ENCODE measurements at places on chromosomes 5 and 9. TPM values are rescaled to one million over a fixed set of nuclear protein-coding genes. Genes with fewer than 3 reads are reported as not detected.

TNFSF8 gene
- total RNA-seq = 54.2 TPM

EFCAB9 gene
- total RNA-seq = not detected

SNCAIP gene
- not detected for total RNA-seq

PDLIM7 gene
- 51.6 TPM for total RNA-seq

FYB1 gene
- 358 TPM for total RNA-seq

DNA sequence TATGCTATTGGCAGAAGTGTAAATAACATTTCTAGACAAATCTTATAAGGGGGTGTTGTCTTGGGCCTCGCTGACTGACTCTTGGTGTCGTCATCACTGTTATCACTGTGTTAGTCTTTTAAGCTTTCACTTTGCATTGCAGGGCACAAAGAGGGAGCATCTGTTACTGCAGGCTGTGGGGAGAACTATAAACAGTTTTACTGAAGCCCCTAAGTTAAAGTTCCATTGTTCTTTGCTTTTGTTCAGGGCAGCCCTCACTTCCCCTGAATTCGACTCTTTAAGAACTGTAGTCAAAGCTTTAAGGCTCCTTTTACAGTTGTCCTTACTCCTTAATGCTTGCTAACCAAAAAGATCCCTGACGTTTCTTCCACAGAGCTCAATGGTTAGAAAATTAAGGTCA, 605.0 kb downstream of the RAB3C start:
- H3K27me3 ChIP-seq = peaks cover 41% of the 10 kb centered on the region
- no peak overlapping the region for H3K27ac ChIP-seq
- H3K4me3 ChIP-seq = no peak overlapping the region
- peaks cover 4% of the 10 kb centered on the region for H3K4me1 ChIP-seq
- no peak for DNase-seq
- no peaks in the 10 kb centered on the region for H3K36me3 ChIP-seq

DNA sequence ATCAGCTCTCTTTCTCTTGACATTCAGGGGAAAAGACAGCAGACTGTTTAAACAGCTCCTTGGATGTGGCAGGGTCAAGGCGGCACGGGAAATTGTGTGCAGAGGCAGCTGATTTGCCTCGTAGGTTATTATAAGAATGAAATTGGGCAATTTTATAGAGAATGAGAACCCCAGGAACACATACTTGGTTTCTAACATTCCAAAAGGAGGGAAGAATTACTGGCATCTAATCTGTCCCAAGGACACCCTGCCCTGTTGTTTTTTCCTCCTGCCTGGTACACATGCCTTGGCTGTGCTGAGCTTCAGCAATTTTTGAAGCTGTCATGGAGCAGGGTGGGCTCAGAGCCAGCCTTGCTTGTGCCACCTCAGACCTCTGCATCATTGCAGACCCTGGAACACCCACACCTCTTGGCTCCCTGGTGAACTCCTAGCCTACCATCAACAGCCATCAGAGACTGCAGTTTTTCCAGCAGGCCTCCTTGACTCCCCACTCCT, 143.6 kb downstream of the BOD1 start:
- peaks cover 2% of the 10 kb centered on the region for H3K27me3 ChIP-seq
- H3K36me3 ChIP-seq = no peaks in the 10 kb centered on the region
- H3K4me1 ChIP-seq = no peaks in the 10 kb centered on the region
- H3K27ac ChIP-seq = no peak overlapping the region
- H3K4me3 ChIP-seq = no peak overlapping the region
- no peak for DNase-seq

- H3K27ac ChIP-seq = no peak overlapping the region
- peaks cover 28% of the 10 kb centered on the region for H3K4me1 ChIP-seq
- DNase-seq = no peak
- peaks cover 18% of the 10 kb centered on the region for H3K36me3 ChIP-seq
- H3K4me3 ChIP-seq = no peak overlapping the region
Observed at GRCh38 chr9:89542401-89543021, 44.6 kb upstream of the SEMA4D start.

DNA sequence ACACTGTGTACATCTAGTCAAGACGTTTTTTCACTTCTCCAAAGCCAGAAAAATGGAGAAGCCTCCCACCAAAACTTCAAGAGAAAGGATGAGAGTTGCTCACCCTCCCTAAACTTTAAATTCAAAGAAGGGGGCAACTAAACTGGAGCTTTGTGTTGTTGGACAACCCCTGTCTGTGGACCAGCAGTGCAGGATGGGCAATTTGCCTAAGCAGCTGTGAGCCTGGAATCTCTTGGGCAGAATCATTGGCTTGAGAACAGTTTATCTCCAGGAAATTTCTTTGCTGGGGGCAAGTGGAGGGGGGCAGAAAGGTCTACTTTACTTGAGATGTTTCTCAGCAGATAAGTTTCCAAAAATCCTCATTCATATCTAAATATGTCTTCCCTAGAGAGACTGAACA, 151.8 kb downstream of the MUSK start:
- no peaks in the 10 kb centered on the region for H3K27me3 ChIP-seq
- H3K4me3 ChIP-seq = no peak overlapping the region
- DNase-seq = no peak
- no peaks in the 10 kb centered on the region for H3K4me1 ChIP-seq
- no peak overlapping the region for H3K27ac ChIP-seq

- no peak overlapping the region for H3K4me3 ChIP-seq
- H3K36me3 ChIP-seq = no peaks in the 10 kb centered on the region
- no peaks in the 10 kb centered on the region for H3K4me1 ChIP-seq
Observed at GRCh38 chr5:167671176-167671575, 620.3 kb upstream of the WWC1 start.

DNA sequence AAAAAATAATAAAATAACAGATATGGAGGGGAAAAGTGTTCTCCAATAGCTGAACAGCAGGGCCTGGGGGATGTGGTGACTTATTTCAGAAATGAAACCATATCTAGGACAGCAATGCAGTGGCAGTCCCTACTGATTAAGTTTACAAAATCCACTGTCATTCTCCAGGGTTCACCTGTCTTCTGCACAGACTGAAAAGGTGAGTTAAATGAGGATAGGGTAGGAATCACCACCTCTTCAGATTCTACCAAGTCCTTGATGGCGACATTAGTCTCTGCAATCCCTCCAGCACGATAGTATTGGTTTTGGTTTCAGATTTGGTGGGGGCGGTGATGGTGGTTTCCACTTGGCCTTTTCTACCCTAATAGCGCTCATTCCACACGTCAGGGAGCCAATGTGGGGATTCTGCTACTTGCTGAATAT, 32.3 kb upstream of the NPM1 start:
- H3K4me1 ChIP-seq = peaks cover 11% of the 10 kb centered on the region
- H3K36me3 ChIP-seq = no peaks in the 10 kb centered on the region
- peak overlapping the region; percentile 5 for H3K4me3 ChIP-seq
- peaks cover 8% of the 10 kb centered on the region for H3K27me3 ChIP-seq

- no peak overlapping the region for H3K27ac ChIP-seq
- no peaks in the 10 kb centered on the region for H3K4me1 ChIP-seq
- no peaks in the 10 kb centered on the region for H3K27me3 ChIP-seq
- H3K4me3 ChIP-seq = no peak overlapping the region
Observed at GRCh38 chr5:137036640-137037039, 462.5 kb downstream of the SPOCK1 start.

GRCh38 chr5:129244478-129244877, 149.9 kb downstream of the ISOC1 start:
- no peaks in the 10 kb centered on the region for H3K27me3 ChIP-seq
- DNase-seq = no peak
- H3K36me3 ChIP-seq = no peaks in the 10 kb centered on the region
- no peak overlapping the region for H3K4me3 ChIP-seq

GRCh38 chr5:24059006-24059405, 551.6 kb downstream of the PRDM9 start:
- H3K4me1 ChIP-seq = no peaks in the 10 kb centered on the region
- DNase-seq = no peak
- no peaks in the 10 kb centered on the region for H3K27me3 ChIP-seq
- no peaks in the 10 kb centered on the region for H3K36me3 ChIP-seq
- no peak overlapping the region for H3K27ac ChIP-seq

DNA sequence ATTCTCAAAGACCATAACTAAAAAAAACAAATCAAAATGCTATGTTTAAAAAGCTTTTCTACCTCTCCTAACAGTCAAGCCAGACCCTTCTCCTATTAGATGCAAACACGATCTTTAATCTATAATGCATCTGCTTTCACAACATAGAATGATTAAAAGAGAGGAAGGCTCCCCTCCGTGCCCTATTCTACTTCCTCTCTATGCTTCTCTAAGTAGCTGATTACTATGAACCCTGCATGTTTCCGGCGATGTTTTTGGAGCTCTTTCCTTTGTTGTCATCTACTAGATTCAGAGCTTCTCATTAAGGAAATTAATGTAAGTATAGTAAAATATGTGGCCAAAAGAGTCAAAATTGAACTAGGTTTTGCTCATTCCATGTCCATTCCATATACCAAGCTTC, 29.2 kb upstream of the CEP120 start:
- H3K27me3 ChIP-seq = no peaks in the 10 kb centered on the region
- no peak overlapping the region for H3K27ac ChIP-seq
- DNase-seq = no peak
- H3K36me3 ChIP-seq = no peaks in the 10 kb centered on the region
- no peak overlapping the region for H3K4me3 ChIP-seq
- peaks cover 8% of the 10 kb centered on the region for H3K4me1 ChIP-seq

GRCh38 chr5:17951392-17952169, 317.3 kb downstream of the TAF11L14 start:
- no peaks in the 10 kb centered on the region for H3K27me3 ChIP-seq
- H3K4me1 ChIP-seq = no peaks in the 10 kb centered on the region
- no peak overlapping the region for H3K4me3 ChIP-seq
- DNase-seq = no peak

- H3K27me3 ChIP-seq = peaks cover 16% of the 10 kb centered on the region
- H3K4me1 ChIP-seq = no peaks in the 10 kb centered on the region
- H3K27ac ChIP-seq = no peak overlapping the region
- H3K36me3 ChIP-seq = no peaks in the 10 kb centered on the region
- no peak for DNase-seq
Observed at GRCh38 chr5:54832045-54832444, 153.3 kb downstream of the ESM1 start.

GRCh38 chr5:143806579-143806978, 5.4 kb upstream of the HMHB1 start:
- DNase-seq = no peak
- no peak overlapping the region for H3K4me3 ChIP-seq
- no peak overlapping the region for H3K27ac ChIP-seq
- no peaks in the 10 kb centered on the region for H3K4me1 ChIP-seq
- no peaks in the 10 kb centered on the region for H3K36me3 ChIP-seq

All from activated naive CD8-positive, alpha-beta T cell treated with anti-CD3 and anti-CD28 coated beads, Interleukin-2, amount 10 ng/mL, durations not matched to agents 7 days and 5 days (primary cell).